Thymus (tissue), 14 donors: ENCODE measurements at places on chromosomes 7 and 10. TPM values are rescaled to one million over a fixed set of nuclear protein-coding genes. Genes with fewer than 3 reads are reported as not detected.

Gene ZP3
- total RNA-seq: 1.6 TPM

DNA sequence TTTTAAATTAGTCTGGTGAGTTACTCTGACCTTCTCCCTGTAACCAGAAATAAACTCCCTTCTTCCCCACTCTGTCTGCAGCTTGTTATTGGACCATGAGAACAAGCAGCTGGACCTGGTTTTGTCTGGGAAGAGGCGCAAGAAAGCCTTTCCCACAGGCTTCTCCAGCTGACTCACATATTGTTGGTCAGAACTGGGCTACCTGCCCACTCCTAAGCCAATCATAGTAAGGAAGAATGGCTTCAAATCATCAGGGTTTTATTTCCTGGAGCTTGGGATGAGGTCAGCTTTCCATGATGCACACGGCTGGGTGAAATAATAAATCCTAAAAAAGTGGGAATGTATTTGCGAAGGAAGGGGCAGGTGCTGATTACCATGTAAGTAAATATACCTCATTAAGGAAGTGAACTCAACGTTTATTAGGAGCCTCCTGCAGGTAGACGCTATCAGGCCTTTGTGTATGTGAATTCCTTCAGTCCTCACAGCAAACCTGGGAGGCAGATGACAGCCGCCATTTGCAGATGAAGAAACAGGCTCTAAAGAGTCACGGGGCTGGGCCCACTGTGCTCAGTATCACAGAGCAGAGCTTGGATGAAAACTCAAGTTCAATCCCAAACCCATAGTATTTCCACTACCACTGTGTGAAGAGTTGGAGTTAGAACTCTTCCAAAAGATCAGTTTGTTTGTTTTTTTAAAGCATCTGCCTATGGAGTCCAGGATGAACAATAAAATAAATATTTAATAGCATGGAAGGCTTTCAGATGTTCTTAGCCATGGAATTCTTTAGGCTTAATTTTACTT, 32.8 kb downstream of the IL15RA start:
- H3K36me3 ChIP-seq: no peaks in the 10 kb centered on the region
- no peak overlapping the region for H3K4me3 ChIP-seq
- no peaks in the 10 kb centered on the region for H3K27me3 ChIP-seq
- DNase-seq: peak; percentile 9

GRCh38 chr7:93146036-93146435, 2.1 kb downstream of the SAMD9L start:
- peaks cover 20% of the 10 kb centered on the region for H3K36me3 ChIP-seq
- no peaks in the 10 kb centered on the region for H3K4me1 ChIP-seq
- no peaks in the 10 kb centered on the region for H3K27me3 ChIP-seq

- no peaks in the 10 kb centered on the region for H3K27me3 ChIP-seq
- peaks cover 74% of the 10 kb centered on the region for H3K4me1 ChIP-seq
Observed at GRCh38 chr10:12608761-12609160, 259.4 kb downstream of the CAMK1D start.

DNA sequence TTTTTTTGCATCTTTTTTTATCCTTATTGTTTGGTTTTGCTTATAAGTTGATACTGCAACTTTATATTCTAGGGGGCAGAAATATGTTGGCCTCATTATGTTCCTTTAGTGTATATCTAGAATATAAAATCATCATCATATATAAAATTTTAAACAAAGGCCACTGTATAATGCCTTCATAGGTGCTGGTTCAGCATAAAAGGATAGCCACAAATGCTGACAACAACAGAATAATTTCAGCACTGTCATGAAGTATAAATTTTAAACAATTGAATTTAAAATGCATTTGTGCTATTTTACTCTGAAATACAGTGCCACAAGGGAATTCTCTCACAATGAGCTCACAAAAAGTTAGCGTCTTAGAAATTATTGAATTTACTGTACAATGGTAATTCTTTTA, 285.9 kb downstream of the ATRNL1 start:
- H3K4me1 ChIP-seq: no peaks in the 10 kb centered on the region
- H3K4me3 ChIP-seq: no peak overlapping the region
- H3K27ac ChIP-seq: no peak overlapping the region
- no peak for DNase-seq

Gene SEMA3A
- total RNA-seq: 1.0 TPM

DNA sequence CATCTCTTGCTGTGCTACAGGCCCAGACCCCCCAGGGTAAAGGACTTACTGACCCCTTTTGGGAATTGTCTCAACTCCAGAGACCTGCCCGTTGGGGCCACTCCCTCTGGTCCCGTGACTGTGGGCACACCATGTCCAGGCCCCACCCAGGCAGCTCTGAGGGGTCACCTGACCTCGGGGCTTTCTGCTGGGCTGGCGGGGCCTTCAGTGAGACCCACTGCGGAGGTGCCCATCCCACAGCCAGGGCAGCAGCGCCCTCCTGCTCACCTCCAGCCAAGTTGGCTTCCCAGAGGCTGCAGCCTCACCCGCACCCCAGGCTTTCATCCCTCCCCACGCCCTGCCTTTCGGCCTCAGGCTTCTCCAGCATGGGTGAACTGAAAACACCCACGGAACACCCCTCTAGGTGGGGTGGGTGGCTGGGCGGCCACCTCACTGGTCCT, 147.2 kb downstream of the DNAJB6 start:
- H3K4me3 ChIP-seq: no peak overlapping the region
- peaks cover 3% of the 10 kb centered on the region for H3K27me3 ChIP-seq

GRCh38 chr7:7321681-7322080, 139.3 kb downstream of the C1GALT1 start:
- H3K36me3 ChIP-seq: no peaks in the 10 kb centered on the region
- no peak overlapping the region for H3K27ac ChIP-seq
- H3K4me3 ChIP-seq: no peak overlapping the region
- H3K27me3 ChIP-seq: no peaks in the 10 kb centered on the region
- no peaks in the 10 kb centered on the region for H3K4me1 ChIP-seq

- H3K27ac ChIP-seq: no peak overlapping the region
- H3K36me3 ChIP-seq: no peaks in the 10 kb centered on the region
- no peak overlapping the region for H3K4me3 ChIP-seq
- H3K27me3 ChIP-seq: no peaks in the 10 kb centered on the region
- no peak for DNase-seq
Observed at GRCh38 chr10:89348481-89348880, 20.7 kb downstream of the IFIT3 start.

Gene BTBD16
- 0.14 TPM for total RNA-seq

DNA sequence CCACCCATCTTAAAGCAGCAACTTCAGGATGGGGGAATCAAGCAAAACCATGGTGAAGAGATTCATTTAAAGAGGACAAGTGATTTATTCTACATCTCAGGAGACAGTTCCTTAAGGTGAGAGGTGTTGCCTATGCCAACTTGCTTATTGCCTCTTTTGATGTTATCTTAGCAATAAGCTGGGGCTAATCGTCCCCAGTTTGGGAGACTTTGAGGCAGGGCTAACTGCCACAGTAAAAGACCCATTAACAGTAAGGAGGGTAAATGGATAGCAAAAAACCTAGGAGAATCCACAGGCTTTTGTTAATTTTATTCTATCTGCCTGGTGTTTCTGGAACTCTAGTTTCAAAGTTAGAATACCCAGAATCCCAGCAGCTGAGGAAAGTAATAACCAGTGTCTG, 22.1 kb upstream of the HERPUD2 start:
- H3K27ac ChIP-seq: no peak overlapping the region
- no peaks in the 10 kb centered on the region for H3K36me3 ChIP-seq
- no peaks in the 10 kb centered on the region for H3K27me3 ChIP-seq

DNA sequence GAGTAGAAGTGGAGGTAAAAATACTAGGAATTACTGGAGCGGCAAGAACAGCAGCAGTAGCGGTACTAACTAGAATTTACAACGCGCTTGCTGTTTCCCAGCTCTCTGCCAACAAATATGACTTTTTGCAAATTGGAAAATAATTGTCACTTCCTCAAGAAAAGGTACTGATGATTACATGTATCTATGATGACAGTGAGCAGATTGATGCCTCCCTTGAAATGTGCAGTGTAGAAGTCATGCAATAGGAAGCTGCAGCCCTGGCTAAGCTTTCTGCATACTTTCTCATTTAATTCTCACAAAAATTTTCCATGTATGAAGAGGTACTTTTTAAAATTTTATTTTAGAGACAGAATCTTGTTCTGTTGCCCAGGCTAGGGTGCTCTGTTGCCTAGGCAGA, 49.9 kb downstream of the ANK3 start:
- H3K36me3 ChIP-seq: no peaks in the 10 kb centered on the region
- no peak overlapping the region for H3K4me3 ChIP-seq
- DNase-seq: no peak

DNA sequence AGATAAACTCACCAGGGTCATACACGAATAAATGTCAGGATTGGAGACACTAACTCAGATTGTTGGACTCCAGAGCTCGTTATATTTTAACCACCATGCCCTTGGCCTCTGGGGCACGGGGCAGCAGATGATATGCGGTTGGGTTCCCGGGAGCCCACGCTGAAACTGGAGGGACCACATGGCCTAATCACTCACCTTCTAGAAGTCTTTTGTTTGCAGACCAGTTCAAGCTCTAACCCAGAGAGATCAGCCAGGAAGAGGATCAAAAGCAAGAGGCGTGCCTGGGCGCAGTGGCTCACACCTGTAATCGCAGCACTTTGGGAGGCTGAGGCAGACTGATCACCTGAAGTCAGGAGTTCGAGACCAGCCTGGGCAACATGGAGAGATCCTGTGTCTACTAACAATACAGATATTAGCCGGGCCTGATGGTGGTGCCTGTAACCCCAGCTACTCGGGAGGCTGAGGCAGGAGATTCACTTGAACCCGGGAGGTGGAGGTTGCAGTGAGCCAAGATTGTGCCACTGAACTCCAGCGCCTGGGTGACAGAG, 42.6 kb upstream of the ECHDC3 start:
- H3K27ac ChIP-seq: no peak overlapping the region
- H3K36me3 ChIP-seq: no peaks in the 10 kb centered on the region
- no peaks in the 10 kb centered on the region for H3K4me1 ChIP-seq
- DNase-seq: no peak
- no peaks in the 10 kb centered on the region for H3K27me3 ChIP-seq

DNA sequence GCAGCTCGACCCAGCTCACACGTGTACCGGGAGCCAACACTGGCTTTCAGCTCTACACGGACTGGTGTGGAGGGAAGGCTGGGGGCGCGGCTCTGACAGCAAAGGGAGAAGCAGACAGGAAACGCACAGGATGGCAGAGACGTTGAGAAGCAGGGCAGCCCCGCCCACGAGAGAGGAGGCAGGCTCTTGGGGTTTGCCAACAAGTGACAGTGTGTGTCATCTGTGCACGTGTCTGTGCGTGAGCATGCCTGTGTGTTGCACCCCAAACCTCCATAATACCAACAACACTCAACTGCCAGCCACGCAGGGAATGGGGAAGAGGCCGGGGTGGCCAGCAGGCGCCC, 64.4 kb upstream of the PDGFA start:
- H3K36me3 ChIP-seq: peaks cover 4% of the 10 kb centered on the region
- peak; percentile 87 for DNase-seq
- peak overlapping the region; percentile 48 for H3K4me3 ChIP-seq
- H3K27ac ChIP-seq: peak overlapping the region; percentile 94
- no peaks in the 10 kb centered on the region for H3K27me3 ChIP-seq
